Activated gamma-delta T cell (primary cell): ENCODE measurements at places on chromosomes 6 and 20.

DNA sequence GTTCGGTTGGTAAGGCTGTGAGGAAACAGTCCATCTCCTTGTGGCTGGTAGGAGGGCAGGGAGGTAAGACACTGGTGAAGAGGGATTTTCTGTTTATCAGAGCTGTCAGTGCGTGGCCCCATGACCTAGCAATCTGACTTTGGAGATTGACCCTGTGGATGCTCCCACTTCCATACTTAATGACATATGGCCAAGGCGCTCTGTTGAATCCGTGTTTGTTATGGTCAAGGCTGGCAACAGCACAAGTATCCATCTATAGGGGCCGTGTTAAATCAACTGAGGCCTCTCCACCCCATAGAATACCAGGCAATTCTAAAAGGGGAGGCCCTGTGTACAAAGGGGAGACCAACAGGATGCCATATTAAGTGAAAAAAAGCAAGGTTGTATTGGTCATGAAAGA is 25.6 kb upstream of the FOXC1 start:
- no peak for DNase-seq

DNA sequence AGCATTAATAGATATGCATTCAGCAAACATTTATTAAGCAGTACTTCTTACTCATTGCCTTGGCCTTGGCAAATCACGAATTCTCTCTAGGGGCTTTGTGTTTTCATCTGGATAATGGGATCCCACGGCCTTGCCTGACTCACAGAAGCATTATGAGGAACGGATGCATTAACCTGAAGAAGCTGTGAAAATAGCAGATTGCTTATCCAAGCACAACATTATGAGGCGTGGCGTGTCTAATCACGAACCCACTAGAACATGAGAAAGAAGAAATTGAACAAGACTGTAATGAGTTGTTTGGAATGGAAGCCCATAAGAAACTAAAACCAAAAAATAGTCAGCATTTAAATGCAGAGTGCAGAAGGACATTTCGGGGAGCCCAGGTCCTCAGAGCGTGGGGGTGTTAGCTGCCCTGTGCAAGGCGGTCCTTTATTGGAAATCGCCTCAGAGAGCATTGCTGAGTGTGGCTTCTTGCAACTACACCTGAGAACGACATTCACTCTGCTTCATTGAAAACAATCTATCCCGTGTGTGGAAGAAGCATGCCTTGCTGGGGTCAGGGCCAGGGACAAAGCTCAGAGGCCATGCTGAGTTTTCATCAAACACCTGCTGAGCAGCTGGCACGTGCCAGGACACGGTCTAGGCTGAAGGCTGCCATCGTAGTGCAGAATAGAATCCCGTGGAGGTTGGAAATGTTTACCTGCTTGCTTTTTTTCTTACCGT is 179.9 kb downstream of the ZDHHC14 start:
- DNase-seq: no peak

GRCh38 chr6:40227735-40228134 is 293.5 kb upstream of the MOCS1 start:
- no peak for DNase-seq

DNA sequence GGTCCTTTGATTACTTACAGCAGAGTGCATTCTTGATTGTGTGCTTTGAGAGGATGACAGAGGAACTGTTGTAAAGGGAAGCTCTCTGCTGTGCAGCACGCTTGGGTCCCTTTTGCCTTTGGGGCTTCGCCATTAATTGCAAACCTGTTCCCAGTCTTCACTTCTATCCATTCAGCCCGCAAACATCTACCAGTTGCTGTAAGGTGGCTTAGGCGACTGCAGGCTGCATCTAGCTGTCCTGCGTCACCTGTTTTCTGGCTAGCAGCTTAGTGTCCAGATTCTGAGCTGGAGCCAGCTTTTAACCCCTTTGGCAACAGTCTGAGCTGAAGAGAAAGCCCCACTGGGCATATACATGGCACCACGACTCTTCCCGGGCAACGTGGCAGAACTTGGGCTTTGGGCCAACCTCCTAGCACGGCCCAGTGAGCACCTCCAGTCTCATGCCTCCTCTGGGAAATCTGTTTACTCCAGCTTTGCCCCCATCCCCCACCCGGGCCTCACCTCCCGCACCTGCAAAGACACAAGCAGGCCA is 2.5 kb upstream of the FASTKD5 start:
- DNase-seq: no peak

GRCh38 chr6:88567696-88568095 is 395.7 kb downstream of the RNGTT start:
- DNase-seq: no peak

GRCh38 chr6:47631269-47631772 is 67.1 kb upstream of the ADGRF4 start:
- no peak for DNase-seq

GRCh38 chr6:26048590-26048989 is 38.6 kb upstream of the HFE start:
- no peak for DNase-seq

DNA sequence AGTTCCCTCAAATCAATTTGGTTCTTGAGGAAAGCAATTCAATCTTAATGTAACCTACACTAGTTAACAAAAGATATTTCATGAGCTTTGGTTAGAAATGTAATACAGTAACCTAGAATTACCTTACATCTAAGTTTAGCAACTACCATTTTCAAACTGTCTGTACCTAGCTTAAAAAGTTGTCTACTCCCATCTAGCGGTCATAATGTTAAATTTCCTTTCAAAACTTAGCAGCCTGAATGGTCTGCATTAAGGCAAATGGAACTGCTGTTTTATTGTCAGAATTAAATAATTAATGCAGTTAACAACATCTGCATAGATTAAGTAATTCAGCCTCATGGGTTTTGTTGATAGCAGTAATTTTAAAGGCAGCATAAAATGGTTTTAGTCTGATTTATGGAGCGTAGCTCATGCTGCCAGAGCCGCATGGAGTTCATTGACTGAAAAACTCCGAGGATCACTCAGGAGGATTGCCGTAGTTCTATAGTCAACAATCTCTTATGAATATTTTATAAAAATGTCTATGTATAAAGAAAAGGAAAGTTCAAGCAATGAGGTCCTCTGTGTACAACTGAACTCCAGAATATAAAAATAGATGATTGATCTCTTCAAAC is 485.4 kb upstream of the MANEA start:
- DNase-seq: no peak

DNA sequence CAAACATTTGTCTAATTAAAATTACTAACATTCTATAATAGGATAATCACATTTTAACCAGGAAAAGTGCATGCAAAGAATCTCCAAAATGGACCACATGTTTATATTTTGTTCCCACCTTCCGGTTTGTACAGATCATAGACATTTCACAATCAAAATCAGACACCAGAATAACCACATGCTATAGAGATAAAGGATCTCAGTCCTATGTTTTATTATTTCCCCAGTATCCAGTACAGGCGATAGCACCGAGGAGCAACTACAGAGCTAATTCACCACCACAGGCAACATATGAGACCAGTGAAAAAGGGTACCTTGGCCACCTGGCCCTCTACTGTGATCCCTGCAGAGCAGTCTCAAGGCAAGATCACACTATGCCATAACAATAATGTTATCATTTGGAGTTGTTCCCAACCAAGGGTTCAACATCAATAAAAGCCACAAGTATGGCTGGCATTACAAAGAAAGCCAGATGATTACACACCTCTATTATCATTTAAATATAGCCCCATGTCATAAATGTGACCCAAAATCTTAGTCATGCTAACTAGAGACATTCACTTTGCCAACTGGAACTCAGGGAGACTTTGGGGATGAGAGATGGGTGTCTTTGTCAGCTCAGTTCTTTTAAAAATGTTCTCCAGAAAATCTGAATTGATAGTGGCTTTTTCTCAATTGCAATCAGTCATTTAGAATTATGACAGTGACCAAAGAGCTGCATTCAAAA is 46.7 kb downstream of the RALGAPA2 start:
- no peak for DNase-seq

DNA sequence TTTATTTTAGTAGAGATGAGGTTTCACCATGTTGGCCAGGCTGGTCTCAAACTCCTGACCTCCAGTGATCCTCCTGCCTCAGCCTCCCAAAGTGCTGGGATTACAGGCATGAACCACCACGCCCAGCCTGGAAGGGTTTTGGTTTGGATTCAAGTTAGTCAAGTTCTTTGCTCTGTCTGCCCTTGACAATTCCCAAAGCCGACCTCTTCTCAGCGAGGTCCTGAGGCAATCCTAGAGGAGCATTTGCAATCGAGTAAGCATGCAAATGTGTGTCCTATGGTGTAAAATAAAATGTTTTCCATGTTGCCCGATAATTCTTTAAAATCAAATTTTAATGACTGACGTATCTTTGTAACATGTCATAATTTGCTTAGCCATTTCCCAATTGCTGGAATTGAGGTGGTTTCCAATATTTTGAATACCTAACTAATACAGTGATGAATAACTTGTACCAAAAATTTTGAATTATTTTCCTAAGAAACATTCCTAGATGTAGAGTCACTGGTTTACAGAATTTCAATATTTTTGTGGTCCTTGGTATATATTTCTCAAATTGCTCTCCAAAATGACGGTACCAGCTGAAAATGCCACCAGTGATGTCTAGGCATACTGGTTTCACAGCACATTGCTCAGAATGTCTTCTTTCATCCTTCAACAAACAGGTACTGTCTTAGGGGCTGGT is 38.7 kb downstream of the GTF2H5 start:
- DNase-seq: no peak

- DNase-seq: no peak
Observed at GRCh38 chr6:158849899-158850806, 31.0 kb upstream of the EZR start.

DNA sequence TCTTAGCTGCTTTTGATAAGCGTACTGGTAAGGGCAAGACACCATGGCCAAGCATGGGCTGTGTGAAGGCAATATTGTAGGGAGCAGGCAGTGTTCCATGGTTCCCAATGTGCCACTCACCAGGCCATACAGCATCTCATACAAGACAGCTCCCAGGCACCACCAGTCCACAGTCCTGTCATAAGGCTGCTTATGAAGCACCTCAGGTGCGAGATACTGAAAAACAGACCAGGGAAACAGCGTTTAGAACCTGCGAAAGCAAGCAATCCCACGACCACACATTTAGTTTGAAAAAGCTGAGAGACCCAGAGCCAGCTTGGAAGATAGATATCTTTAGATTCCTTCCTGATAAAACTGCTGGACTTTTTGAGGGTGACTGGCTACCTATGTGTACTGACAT is 119.1 kb upstream of the SLC2A12 start:
- no peak for DNase-seq

- no peak for DNase-seq
Observed at GRCh38 chr6:136582711-136583471, 32.7 kb upstream of the MAP7 start.

- DNase-seq: no peak
Observed at GRCh38 chr20:39944861-39945260, 744.2 kb downstream of the MAFB start.

- DNase-seq: no peak
Observed at GRCh38 chr6:67698534-67698933, 936.5 kb upstream of the ADGRB3 start.

DNA sequence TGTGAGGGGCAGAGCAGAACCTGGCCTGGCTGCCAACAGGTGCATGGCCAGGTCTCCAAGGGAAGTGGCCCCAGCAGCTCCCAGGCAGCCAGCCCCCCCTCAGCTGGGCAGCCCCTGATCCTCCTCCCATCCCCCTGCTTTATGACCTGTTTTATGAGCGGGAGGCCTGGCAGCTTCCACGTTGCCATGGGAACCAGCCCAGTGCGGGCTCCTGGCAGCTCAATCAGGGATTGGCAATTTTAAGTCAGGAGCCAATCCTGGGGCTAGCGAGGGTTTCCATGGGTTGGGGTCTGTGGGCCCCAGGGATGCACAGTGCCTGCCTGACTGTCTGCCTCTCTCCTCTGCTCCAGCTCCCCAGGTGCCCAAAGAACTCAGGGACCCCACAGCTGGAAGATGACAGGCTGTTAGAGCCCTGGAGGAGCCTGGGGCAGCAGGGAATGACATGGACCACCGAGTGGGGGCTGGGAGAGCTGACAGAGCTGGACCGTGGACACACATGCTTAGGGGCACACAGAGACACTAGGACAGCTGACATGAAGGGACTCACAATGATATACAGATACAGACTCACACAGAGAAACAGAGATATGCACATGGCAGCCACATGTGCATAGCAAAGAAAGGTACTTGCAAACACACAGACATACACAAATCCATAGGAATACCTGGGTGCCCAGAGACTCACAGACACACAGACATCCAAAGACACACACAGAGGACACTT is 56.5 kb upstream of the SIRPA start:
- DNase-seq: no peak

- DNase-seq: no peak
Observed at GRCh38 chr6:112909781-112910180, 562.7 kb downstream of the RFPL4B start.

DNA sequence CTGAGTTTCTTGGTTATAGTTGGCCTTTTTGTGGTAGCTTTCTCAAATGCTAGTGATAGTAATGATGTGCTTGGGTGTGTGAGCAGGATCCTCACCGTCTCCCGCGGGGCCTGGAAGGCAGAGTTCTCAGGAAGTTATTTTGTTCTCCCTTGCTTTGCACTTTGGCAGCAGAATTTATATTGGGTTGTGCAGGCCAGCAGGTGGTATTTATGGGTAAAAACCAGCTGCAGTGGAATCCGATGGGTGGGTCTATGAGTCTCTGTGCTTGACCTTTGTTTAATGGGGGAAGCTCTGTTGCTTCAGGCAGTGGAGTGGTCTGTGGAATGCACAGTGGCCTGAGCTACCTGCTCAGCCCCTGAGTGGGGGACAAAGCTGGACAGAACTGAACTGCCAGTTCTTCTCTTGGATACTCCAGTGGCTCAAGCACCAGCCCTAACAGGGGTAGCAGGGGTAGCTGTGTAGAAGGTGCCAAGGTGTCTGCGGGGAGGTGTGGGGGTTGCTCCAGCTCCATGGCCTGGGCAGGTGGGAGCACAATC is 27.3 kb downstream of the IGF2R start:
- DNase-seq: no peak

DNA sequence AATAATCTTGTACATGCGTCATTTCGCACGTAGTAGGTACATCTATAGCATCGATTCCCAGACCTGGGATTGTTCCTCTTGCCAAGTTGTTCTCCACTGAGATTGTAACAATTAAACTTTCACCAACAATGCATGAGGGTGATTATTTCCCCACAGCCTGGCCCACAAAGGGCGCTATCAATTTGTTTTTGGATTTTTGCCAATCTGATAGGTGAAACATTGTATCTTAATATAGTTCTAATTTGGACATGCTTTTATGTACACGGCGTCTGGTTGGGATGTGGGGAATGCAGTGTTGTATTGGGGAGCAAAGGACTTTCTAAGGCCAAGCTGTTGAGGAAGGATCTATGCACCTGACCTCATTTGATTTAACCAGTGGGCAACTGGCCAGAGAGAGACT is 59.5 kb downstream of the VEGFA start:
- no peak for DNase-seq

DNA sequence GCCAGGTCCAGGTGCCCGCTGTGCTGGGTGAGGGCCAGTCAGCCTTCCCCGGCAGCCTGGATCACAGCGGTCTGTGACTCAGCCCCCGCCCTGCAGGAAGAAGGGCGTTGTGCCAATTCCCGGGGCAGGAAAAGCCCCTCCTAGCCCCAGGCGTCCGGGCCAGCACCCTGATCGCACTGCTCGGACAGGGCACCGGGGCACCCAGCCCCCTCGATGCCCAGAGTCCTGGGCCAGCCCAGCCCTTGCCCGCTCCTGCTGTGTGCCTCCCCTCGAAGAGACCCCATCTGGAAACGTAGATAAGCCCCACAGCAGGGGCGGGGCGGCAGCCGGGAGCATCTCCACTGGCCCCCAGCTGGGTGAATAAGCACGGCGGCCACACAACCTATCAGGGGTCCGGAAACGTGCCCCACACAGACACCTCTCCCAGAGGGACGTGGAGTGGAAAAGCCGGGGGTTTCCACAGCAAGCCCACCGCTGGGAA is 9.9 kb downstream of the LAMA5 start:
- DNase-seq: no peak

- DNase-seq: no peak
Observed at GRCh38 chr20:35604449-35604747, 11.2 kb upstream of the SPAG4 start.
